ENCODE measurements at places on chromosomes 5 and 9. TPM values are rescaled to one million over a fixed set of nuclear protein-coding genes. Genes with fewer than 3 reads are reported as not detected.

GRCh38 chr5:141465351-141465750 lies 10.4 kb upstream of the PCDHGC3 start:
- DNase-seq = no peak

DNA sequence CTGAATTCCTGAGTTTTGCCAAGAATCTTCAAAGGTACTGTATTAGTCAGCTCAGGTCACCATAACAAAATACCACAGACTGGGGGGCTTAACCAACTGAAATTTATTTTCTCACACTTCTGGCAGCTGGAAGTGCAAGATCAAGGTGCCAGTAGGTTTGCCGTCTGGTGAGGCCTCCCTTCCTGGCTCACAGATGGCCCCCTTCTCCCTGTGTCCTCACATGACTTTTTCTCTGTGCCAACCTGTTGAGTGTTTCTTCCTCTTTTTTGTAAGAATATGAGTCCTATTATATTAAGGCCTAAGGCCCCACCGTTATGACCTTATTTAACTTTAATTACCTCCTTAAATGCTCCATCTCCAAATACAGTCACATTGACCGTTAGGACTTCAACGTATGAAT lies 156.1 kb upstream of the KIF2A start:
- no peak for DNase-seq

- peak; percentile 74 for DNase-seq
Observed at GRCh38 chr5:8184455-8185063, 315.6 kb downstream of the MTRR start.

GRCh38 chr5:95713960-95714710 lies 17.0 kb upstream of the RHOBTB3 start:
- DNase-seq = peak; percentile 13

DNA sequence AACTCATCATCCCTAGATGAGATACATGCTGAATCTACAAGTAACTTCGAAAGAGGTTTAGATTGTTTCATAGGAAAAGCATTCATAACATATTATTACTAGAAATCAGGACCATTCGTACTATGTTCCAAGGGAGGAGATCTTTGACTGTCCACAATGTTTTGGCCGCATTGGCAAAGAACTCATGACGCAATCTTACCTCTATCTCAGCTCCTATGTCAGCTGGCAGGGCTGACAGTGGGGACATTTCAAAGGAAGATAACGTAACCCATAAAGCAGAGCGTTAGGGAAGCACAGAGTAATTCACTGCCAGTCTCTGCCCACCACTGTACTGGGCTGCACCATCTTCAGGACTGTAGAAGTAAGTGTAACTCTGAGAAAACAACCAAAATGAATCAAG lies 69.7 kb downstream of the EFNA5 start:
- no peak for DNase-seq

DNA sequence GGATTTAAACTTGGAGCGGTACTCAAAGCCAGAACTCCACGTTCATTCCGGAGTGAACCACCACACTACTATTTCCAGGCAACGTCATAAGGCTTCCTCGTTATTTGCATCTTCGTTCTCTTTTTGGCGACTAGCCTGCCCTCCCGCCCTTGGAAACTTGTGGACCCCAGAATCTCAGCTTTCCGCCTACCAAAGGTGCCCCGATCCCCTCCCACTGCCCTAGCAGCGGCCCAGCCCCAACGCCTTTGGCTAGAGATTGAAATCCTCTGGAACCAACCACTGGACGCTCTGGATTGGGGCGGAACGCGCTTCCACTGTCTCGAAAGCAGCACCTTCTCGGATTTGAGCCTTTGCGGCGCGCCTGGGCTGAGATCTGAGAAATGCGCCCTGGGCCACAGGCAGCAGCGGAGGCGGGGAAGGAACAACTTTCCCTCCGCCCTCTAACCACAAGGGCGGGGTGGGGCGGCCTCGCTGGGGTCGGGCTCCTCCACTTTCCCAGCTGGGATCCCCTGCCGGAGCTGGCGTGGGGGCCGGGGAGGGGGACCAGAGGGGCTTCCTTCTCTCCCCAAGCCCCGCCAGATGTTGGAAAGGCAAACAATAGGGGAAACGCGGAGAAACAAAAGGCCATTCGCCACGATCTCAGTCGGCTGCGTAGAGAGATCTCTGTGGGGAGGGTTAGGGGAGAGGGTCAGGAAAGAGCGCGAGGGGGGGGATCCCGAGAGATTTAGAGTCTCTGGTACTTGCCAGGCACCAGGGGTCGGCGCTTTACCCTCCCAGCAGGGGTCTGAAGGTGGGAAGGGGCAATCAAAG lies 1.3 kb downstream of the MOB3B start:
- DNase-seq = peak; percentile 90

- no peak for DNase-seq
Observed at GRCh38 chr5:144205141-144205551, 34.5 kb downstream of the KCTD16 start.

DNA sequence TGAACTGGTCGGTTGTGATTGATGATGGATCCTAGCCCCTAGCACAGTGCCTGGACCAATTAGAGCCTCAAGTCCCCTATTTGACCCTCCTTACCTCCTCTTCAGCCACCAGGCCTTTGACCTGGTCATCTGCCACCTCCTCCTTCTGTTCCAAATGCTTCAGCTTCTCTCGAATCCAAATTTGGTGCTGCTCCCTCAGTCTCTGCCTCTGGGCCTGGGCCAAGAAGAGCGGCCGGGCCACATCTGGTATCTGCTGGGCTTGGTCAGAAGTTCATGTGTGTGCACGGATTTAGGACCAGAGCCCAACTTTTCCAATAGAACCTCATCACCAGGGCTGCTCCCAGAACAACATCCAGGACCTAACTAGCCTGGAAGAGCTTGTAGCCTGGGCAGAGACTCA lies 6.5 kb downstream of the SLC35A4 start:
- no peak for DNase-seq

- no peak for DNase-seq
Observed at GRCh38 chr9:120916991-120917880, 9.4 kb downstream of the TRAF1 start.

DNA sequence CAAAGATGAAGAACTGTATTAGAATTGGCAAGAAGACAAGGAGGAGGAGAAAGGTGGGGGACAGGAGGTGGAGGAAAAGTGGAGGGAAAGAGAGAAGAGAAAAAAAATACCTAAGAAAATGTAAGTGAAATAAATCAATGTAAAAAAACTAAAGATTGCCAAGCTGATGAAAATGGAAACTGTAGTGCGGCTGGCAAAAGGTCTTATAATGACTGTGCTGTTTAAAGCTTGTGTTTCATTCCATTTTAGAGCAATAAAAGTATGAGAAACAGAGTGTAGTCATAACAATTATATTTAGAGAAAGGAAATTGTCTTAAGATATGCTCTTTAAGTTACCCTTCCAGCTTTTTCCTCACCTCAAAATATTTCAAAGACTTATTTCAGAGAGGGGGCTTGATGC lies 670.5 kb upstream of the SEMA6A start:
- no peak for DNase-seq

DNA sequence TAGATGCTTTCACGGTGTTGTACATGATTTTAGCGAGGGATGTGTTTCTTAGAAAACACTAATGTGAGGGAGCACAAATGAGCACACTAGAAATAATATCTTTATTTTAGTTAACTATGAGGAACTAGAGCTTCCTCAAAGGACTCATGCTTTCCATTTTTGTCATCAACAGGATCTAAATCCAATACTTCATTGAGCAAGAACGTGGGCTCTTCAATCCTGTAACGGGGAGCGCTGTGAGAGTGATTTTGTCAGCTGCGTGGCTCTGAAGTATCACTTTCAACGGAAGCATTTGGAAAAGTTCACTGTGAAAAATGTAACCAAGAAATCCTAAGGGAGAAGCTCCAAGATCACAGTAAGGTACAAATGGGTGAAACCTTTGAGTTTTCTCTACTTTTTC lies 93.2 kb downstream of the LIX1 start:
- DNase-seq = no peak

Gene GPR150
- 0.56 TPM for total RNA-seq

Gene FOXD4
- not detected for total RNA-seq
